ENCODE measurements at places on chromosomes 2 and 18. TPM values are rescaled to one million over a fixed set of nuclear protein-coding genes. Genes with fewer than 3 reads are reported as not detected.

- DNase-seq, result no peak
These were observed 353.2 kb upstream of the TRIB2 start for GRCh38 chr2:12363569-12363968.

DNA sequence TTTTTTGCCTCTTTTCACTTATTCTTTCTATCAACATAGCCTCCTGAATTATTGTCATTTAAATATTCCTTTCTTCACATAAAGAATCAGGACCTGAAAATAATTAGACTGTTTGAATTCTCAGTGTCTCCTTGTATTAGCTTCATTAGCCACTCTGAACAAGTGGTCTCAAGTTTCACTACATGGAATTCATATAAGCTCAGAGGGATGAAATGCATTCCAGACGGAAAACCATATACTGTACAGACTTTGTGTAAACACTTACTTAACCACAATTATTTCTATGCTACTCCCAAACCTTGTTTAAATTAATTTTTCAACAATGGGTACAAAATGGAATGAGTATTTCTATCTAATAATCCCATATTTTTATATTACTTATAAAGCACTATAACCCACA, 53.4 kb downstream of the CHN1 start:
- DNase-seq, result no peak

DNA sequence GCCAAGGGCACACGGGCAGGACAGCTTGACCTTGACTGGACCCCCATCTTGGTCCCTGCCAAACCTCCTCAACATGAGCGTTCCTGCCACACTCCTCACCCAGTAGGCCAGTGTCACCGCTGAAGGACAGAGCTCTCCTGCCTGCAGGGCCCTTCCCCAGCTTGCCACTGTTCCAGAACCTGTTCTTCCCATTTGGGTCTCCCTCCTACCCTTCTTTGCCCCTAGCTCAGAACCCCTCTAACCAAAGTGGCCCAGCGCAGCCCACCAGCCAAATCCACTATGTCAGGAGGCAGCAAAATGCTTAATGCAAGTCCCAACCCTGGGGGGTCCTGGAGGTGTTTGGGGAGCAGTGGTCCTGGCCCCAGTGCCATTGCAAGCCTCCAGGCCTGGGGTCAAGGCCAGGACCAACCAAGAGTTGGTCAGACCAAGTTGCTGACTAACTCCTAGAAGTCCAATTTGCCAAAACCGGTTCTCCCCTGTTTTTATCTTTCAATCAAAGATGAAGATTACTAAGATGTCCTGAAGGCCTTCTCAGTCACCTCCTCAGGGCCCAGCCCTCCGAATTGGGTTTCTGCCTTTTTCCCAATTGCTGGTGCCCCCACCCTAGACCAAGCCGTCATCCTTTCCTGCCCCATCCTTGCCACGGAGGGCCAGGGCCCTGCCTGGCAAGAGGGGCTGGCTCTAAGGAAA, 4.5 kb upstream of the ASPRV1 start:
- DNase-seq, result no peak

- no peak for DNase-seq
These were observed 172.0 kb downstream of the SLC4A10 start for GRCh38 chr2:161796192-161796591.

- DNase-seq, result no peak
These were observed 150.6 kb downstream of the AGPS start for GRCh38 chr2:177543007-177543760.

GRCh38 chr18:50590593-50590992, 30.7 kb downstream of the MAPK4 start:
- no peak for DNase-seq

DNA sequence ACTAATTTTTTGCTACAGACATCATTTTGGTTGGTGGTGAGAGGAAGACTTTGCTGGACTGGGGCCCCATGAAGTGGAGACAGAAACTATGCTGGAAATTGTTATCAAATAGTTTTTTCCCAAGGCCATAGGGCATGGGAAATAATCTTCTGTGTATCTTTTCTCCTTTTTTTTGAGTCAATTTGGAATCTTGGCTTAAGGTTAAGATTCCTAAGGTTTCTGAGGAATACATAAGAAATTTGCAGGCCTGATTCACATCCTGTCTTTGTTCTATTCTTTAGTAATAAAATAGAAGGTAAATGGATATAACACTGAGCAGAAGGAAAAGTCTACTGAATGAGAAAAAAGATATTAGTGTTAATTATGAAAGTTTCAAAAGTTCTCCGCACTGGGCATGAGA, 16.6 kb downstream of the SMC6 start:
- no peak for DNase-seq

GRCh38 chr2:158841850-158842249, 46.7 kb downstream of the DAPL1 start:
- no peak for DNase-seq

GRCh38 chr2:166127217-166128155, at the start of gene SCN1A:
TSS of gene SCN1A (minus strand) at chr2:166128020. CDS start at chr2:166073621, 54,399 bp downstream.
- DNase-seq, result no peak

- DNase-seq, result no peak
These were observed 43.4 kb downstream of the THUMPD2 start for GRCh38 chr2:39735648-39736047.

DNA sequence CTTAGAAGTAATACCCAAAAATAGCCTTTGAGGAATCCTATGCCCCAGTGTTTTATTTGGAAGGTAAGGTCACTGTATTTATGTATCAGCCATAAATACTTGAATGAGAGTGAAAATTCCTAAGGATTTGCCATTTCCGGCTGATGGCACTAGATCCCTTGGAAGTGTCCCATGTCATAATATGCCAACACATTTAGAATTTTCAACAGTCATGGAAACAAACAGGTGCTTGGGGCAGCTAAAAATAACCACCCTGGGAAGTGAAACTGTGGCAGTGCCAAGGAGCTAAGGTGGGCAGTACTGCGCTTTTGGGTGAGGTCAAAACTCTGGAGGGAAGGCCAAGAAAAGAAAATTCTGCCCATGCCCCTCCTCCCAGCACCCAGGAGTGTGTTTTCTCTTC, 80.2 kb downstream of the TCF7L1 start:
- no peak for DNase-seq

DNA sequence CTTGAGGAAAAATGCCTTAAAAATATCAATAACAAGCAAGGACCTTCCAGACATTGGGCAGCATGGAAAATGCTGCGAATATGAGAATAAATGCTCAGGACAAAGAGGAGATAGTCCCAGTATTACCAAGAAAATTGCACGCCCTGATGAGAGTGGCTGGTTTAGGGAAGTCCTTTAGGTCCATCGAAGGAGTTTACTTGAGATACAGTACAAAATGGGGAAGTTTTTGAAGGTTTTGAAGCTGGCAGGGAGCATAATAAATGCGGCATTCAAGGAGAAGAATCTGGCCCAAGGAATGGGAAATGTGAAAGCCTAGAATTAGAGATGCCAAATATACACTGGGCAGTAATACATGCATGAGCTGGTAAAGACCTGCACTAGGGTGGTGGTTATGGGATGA, 90.2 kb upstream of the SPATS2L start:
- no peak for DNase-seq

GRCh38 chr2:177171418-177171865, 41.2 kb upstream of the HNRNPA3 start:
- DNase-seq, result no peak

DNA sequence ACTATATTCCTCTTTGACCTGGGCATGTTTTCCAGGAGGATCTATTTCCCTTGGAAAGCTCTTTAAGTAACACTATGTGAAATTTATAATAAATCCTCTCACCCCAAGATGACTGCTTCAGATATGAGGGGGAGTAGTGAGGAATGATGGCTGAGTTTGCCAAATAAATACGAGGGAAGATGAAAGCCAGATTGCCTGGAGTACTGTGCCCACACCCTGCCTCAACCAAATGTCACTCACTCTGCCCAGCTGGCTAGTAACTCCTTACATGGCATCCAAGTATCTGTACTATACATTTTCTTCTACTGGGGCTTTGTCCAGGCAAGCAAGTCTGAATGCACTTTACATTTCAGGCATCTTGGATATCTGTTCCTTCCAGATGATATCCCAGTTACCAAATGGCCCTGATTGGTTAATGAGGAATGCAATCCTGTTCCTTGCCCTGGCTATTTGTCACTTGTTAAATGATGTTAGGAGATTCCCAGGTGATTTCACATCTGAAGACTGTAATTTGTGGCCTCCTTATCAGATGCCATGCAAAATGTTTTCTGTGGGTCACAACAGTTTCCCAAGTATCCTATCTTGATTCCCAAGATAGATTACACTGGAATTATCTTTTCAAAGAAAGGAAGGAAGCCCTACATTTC, 191.8 kb downstream of the IKZF2 start:
- DNase-seq, result no peak

C2orf66 gene
- total RNA-seq, result not detected

PEX13 gene
- total RNA-seq, result 28.1 TPM

ITPRID2 gene
- 69.3 TPM for total RNA-seq

LYPD6B gene
- total RNA-seq, result not detected

INHBB gene
- total RNA-seq, result 1.1 TPM

IL1F10 gene
- not detected for total RNA-seq

LRP2 gene
- not detected for total RNA-seq

PUS10 gene
- total RNA-seq, result 30.3 TPM

PRPF40A gene
- total RNA-seq, result 86.6 TPM

All from Peyer's patch (tissue), 4 donors.